ENCODE measurements at places on chromosomes 16 and 17.

DNA sequence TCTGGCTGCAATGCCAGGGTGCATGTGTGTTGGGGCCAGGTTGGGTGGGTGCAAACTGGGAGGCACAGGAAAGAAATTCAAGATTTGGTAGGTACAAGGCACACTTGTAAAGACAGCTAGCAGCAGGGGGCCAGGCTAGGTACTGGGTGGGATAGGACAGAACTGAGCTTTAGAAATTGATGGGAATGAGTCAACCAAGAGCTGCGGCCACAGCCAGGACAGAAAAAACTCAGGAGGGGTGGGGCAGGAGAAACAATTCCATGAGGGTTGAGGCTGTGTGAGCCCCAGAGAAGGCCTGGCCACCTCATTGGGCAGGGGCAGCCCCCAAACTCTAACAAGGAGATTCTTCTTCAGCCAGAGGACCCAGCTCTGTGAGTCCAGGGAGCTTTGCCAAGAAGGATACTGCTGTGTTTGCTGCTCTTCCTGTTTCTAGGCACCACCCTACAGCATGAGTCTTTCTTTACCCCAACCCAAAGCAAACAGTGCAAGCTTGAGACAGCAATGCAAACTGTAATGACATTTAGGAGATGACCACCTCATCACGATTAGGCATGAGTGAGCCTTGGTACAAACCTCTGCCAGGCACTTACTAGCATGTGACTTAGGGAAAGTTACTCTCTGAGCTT lies 21.3 kb upstream of the CCDC182 start:
- DNase-seq: no peak

- DNase-seq: no peak
Measured at GRCh38 chr17:71530248-71530647, 590.6 kb upstream of the SOX9 start.

DNA sequence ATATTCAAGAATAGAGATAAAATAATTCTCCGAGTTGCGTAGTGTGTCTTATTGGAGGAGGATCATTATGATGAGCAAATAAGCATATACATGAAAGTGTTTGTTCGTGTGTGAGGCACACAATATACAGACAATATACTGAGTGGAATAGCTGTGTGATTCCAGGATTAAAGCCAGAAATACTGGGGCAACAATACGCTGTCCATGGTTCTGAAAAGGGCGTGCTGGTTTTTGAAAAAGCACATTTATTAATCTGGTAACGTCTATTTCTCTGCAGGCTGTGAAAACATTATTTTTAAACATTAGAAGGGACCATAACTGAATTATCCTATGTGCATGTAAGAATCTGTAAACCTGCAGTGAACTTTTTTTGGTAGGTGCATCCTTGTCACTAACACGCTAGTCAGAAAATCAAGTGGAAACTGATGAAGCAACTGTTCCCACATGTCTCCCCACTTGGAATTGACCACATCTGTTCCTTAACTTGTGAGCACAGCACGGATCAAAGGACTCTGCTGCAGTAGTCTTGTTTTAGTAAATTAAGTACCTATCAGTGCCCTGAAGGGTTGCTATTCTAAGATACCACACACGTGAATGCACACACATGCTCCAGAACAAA lies 346.0 kb downstream of the GRIN2A start:
- DNase-seq: no peak

- no peak for DNase-seq
Measured at GRCh38 chr17:82416771-82417170, 1.4 kb upstream of the HEXD start.

GRCh38 chr17:40460604-40460967 lies 17.3 kb downstream of the IGFBP4 start:
- DNase-seq: no peak
